Neural crest cell (in vitro differentiated cells): ENCODE measurements at places on chromosomes 5 and 9. TPM values are rescaled to one million over a fixed set of nuclear protein-coding genes. Genes with fewer than 3 reads are reported as not detected.

DNA sequence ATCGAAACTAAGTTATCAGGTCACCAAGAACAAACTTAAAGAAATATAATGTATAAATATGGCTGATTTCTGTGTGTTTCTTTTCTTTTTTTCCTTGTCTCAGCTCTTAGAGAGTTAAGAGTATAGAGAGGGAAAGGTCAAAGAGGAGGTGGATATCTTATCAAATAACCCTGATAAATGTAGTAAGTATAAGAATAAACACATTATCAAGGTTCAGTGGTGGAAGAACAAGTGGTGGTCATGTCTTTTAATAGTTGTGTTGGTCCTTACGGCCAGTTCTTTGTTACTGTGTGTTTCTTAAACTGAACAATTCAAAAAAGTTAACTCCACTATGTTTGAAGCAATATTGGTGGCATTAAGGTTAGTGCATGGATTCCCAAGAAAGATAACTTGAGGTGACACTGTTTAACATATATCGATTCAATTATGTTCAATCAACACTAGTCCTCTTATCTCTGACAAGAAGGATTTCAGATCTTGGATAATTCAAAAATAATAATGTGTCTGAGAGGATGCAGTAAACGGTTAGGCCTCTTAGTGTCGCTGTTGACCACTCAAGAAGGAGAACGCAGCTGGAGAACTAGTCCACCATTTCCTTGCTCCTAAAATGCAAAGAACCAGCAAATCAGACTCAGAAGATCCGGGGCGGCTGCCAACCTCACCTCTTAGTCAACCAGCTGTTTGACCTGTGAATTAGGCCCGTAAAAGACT lies at the start of gene PCDHGA3:
TSS of gene PCDHGA3 (plus strand) at position 588 of the 711 bp plus-strand sequence. CDS start 205 bp downstream, outside the sequence.
- DNase-seq = no peak

DNA sequence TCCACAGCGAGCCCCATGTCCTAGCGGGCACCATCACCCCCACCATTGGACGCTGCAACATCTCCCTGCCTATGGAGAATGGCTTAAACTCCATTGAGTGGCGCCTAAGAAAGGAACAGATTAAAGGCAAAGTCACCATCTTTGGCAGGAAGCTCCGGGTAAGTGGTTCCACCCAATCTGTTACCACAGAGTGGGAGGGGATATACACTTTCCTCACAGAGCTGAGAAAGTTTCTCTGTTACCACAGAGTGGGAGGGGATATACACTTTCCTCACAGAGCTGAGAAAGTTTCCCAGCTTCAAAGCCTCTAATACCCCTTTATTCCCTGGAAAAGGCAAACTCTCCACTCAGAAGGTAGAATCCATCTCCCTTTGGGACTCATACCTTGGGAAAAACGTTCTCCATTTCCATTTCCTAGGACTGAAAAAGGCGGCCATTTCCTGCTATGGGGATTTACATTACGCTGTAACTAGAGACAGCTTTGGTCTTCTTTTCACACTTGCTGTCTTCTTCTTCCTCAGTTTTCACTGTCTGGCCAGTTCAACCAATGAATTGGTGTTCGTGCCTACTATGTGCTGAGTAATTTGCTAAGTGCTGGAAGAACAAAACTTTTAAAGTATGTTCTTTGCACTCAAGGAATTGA lies 63.4 kb upstream of the WWC1 start:
- DNase-seq = no peak

- peak; percentile 36 for DNase-seq
Observed at GRCh38 chr9:32378993-32379729, 5.3 kb upstream of the ACO1 start.

- DNase-seq = no peak
Observed at GRCh38 chr9:93258818-93259489, 75.0 kb downstream of the WNK2 start.

DNA sequence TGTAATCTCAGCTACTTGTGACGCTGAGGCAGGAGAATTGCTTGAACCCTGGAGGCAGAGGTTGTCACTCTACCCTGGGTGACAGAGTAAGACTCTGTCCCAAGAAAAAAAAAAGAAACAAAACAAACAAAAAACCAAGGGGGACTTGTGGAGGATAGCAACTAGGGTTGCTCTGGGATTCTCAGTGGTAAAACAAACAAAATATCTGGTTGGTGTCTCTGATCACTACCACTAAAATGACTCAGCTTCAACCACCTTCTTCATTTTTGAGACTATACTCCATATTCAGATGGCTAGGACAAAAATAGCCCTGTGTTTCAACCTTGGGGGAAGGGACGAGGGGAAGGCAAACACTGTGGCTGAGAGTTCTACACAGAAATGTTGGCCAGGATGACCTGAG lies 110.3 kb downstream of the ARRDC3 start:
- DNase-seq = no peak

GRCh38 chr5:67963789-67964519 lies 251.6 kb upstream of the PIK3R1 start:
- no peak for DNase-seq

DNA sequence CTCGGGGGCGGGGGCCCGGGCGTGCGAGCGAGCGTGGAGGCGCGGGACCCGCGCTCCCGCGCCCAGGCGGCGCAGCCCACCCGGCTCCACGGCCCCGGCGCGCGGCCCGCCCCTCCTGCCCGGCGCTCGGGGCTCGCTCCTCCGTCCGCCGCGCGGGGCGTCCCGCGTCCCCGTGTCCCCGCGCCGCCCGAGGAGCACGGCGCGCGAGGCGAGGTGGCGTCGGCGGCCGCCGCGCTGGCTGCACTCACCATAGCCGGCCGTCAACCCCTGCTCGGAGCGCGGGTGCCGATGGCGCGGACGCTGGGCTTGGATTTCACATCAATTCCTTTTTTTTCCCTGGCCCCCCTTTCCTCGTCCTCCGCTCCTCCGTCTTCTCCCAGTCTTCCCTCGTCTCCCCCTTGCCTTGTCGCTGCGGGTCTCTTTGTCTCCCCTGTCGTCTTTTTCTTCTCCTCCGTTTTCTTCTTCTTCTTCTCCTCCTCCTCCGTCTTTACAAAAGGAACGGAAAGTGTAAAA lies 494 bp downstream of the PTCH1 start:
- DNase-seq = peak; percentile 28

PCDHGA9 gene
- total RNA-seq = 0.72 and 0.86 TPM in 2 replicates
